ENCODE measurements at places on chromosomes 6 and 20.
A peak's percentile ranks its signal among the peaks of the same experiment; 100 is the strongest.

DNA sequence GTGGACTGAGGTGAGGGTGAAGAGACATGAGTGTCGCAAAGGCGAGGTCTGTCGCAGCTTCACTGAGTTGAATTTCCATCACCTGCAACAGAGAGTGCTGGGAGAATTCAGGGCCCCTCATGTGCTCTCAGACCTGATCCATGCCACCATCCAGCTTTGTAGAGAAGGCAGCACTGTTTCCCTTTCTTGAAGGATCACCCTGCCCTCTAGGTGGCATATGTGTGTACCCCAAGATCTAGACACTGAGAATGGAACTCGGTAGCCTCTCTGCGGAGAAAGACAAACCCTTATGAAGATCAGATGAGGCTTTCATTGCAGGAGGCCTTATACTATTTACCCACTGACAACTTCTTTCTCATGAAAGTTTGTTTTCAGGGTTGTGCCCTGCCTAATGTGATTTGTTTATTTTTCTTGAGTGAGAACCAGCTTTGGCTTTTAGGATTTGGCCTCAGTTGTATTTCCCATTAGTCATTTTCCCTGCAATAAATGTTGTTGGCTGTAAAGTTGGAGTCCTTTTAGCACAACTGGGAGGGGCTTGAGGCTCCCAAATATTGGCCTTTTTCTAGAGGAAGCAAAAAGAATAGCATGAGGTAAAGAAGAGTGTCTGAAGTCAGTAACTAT, 811.3 kb downstream of the DHX35 start:
- no peak for DNase-seq

DNA sequence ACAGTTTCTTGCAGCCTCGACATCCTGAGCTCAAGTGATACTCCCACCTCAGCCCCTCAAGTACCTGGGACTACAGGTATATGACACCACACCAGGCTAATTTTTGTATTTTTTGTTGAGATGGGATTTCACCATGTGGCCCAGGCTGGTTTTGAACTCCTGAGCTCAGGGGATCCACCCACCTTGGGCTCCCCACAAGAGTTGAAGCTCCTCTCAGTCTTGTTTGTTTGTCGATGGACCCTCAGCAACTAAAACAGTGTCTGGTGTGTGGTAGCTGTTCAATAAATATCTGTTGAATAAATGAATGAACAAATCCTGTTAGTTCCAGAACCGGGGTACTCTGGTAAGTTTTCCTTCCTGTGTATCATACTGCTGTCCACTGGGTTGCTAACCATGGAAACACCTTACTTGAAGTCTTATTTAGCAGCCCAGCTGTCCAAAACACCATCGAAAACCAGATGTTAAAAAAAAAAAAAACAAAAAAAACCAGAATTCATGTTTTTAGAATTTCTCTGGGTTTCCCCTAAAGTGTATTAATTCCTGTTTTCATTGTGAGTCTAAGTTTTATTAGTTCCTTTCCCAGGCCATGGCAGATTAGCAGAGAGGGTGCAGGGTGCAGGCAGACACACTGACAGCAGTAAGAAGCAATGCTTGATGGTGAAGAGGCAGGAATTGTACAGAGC, 7.8 kb upstream of the EZR start:
- no peak for DNase-seq

DNA sequence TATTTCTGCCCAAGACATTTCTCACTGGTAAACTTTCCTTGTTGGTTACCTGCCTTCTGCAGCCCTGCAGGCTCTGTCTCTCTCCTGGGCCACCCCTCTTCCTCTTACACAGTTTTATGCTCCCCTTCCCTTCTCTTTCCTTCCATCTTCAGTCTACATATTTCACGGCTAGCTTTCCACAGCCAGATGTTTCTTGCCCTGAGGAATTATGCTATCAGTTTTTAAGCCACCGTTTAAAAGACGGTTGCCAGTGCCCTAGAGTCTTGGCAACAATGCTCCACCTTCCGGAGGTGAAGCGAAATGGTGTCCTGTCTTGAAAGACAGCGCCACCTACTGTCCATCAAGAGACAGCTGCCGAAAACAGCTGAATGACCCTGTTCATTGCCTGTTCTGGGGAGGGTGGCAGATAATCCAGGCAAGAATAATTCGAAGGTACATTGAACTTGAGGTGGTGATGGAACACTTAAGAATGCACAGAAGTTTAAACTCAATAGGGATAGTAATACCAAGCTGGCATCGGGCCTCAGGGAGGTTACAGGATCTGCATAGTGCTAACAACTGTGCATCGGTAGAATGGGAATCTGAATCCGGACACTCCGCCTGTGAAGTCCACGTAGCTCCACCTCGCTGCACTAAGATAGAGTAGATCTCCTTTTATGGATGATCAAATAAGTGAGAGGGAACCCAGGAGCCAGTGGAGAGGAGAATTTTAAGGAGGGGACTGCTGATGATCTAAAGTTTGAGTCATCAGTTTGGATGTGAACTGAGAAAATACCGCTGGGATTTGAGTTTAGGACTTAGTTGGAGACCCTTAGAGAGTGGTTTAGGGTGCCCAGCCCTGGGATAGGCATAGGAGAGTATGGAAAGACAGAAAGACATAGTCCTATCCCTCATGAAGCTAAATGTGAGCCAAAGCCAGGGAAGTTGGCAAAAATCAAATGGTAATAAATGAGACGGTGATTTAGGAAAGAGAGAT, 4.8 kb upstream of the TRIM40 start:
- peak; percentile 72 for DNase-seq

GRCh38 chr6:35327349-35328027, 14.9 kb upstream of the PPARD start:
- DNase-seq, result no peak

DNA sequence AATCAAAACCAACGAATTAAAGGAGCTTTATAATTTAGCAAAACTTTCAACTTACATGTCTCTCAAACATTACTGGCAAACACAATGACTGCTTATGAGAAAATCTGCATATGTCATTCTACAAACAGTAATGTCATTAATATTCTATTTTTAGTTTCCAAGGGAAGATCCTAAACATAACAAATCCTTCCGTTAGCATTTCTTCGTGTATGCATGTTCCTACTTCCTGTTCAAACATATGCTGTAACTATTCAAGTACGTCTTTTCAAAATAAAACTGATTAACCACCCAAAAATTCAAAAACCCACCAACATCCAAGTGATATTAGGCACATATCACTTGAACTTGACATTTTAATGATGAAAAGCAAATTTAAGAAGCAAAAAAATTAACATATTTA, 131.3 kb downstream of the HACE1 start:
- no peak for DNase-seq

- DNase-seq, result no peak
These were observed 41.1 kb downstream of the SUN5 start for GRCh38 chr20:32963176-32963575.

- no peak for DNase-seq
These were observed 7.9 kb upstream of the SLC22A16 start for GRCh38 chr6:110484321-110484720.

GRCh38 chr20:45337367-45338120, 10.7 kb downstream of the SDC4 start:
- peak; percentile 80 for DNase-seq

Data from uterus (tissue), 4 donors.